ENCODE measurements at places on chromosomes 2 and 18.

DNA sequence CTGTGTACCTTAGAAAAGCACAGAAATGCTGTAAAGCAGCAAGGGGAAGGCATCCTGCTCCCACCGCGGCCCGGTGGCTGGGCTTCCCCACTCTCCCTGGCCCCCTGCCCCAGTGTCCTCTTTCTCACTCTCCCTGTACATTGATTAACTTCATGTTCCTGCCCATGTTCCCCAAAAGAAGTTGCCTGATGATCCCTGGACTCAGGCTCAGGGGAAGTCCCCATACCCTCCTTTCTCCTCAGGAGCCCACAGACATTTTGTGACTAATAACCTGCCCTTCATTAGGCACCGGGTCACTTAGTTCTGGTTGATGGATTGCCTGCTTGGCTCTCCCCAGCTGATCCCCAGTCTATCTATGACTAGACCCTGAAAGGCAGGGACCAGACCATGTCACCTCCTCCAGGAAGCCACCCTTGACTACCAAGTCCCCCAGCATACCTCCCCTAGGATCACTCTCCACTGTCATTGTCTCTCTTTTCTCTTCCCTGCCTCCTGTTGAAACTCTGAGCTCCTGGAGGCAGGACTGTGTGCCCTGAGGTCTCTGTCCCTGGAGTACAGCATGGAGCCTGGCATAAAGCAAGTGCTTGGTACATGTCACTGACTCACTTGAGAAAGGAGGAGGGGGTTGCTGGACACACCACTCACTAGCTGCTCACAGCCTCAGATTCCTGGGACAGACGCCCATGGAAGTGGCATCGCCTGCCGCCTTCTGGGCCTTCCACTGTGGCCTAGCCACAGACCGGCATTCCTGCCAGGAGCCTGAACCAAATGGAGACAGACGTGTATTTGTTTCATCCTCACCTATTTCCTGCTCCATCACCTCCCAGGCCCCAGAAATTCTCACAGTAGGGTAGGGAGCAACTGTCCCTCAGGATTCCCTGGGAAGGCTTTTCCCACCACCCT is 13.5 kb downstream of the MALL start:
- DNase-seq = no peak

DNA sequence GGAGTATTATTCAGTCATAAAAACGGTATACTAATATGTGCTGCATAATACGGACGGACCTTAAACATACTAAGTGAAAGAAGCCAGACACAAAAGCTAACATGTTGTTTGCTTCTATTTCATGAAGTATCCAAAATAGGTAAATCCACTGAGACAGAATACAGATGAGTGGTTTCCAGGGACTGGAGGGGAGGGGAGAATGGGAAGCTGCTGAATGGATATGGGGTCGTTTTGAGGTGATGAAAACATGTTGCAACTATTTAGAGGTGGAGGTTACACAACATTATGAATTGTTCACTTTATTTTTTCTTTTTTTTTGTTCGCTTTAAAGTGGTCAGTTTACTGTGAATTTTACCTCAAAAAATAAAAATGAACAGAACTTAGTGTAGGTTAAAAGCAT is 52.9 kb downstream of the RAB10 start:
- DNase-seq = no peak

GRCh38 chr2:86417961-86418360 is 23.2 kb upstream of the KDM3A start:
- no peak for DNase-seq

DNA sequence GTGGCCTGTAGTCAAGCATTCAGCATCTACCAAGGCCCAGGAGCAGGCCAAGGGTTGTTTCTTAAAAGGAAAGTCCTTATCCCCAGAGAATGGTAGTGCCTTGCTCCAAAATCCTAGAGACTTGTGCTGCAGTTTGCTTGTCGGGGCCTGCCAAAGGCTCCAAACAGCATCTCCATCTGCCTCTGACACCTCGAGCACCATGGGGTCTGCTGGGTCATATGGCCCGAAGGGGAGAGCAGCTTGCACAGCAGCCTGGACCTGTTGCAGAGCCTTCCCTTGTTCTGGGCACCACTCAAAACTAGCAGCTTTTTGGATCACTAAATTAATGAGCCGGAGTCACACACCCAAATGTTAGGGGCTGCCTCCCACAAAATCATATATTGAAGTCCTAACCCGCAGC is 35.7 kb downstream of the GNAL start:
- DNase-seq = no peak

DNA sequence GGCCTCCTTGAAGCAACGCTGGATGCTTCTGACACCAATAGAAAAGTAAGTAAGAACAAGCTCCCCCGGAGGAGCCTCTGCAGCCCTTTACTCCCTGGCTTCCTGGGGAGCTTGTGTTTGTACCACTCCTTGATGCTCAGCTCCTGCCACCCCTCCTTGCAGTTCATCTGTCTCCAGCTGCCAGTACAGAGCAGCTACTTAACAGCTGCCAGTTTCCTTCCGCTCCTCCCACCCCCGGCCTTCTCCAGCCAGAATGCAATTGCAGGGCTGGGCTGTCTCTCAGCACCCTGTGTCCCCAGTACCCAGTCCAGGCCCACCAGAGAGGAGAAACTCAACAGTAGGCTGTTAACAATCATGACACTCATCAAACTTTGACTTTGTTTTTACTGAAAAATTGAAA is 109.4 kb downstream of the AOX1 start:
- no peak for DNase-seq

DNA sequence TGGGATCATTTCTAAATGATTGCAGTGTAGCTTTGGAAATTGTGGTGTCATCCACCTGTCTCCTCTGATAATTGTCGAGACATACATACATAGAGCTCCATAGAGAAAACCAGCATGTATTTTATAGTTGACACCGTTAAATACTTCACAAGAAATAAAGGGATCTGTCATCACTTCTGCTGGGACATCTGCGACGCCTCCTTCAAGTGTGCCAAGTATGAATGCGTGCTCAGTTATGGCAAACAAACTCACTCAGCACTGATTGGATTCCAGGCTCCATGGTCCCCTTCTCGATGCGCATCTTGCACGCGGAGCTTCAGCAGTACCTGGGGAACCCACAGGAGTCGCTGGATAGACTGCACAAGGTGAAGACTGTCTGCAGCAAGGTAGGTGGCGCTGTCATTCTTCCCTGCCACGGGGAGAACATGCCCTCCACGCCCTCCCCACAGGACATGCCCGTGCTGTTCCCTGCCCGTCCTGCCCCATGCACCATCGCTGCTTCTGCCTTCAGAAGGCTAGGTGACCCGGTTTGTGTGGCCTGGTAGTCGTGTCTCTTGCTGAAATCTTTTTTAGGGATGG is 64.1 kb downstream of the TRAPPC12 start:
- DNase-seq = no peak

DNA sequence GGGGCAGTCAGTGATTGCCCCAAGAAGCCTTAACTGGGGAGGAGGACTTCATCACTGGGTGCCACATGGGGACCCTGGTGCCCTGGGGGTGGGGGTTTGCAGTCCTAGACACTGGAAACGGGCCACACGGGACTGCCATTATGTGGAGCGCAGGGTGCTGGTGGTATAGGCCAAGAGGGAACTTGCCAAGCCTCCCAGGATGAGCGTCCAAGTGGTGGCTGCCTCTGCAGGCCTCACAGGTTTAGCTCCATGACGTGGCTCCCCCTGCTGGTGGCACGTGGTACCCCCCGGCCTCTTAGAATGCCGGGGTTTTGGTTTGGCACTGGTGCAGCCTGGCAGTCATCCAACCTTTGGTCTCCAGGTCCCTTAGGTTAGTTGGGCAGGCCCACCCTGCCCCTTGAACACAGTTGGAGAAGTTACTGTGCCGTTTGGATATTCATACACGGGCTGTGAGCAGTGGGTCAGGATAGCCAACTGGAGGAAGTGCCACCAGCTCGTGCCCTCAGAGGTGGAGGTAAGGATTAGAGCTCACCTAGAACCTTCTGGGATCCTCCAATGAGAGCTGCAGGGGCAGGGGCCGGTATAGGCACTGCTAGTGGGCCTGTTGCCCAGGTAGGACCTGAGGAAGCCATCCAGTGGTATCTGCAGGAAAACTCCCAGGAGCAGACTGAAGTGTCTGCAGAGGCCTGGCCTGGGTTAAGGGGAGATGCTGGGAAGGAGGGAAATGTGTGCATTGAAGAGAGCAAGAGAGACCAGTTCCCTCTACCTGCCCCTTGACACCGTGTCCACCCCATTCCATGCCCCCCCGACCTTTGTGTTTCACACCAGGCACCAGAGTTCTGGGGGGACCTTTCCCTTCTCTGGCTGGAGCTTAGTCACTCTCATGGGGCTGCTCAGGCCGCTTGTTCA is 5.7 kb downstream of the PTMA start:
- peak; percentile 93 for DNase-seq

GRCh38 chr2:17199741-17200140 is 318.5 kb downstream of the RAD51AP2 start:
- DNase-seq = no peak

GRCh38 chr2:163132850-163133249 is 294.3 kb upstream of the KCNH7 start:
- peak; percentile 1 for DNase-seq

GRCh38 chr18:10089881-10090280 is 176.1 kb downstream of the VAPA start:
- no peak for DNase-seq

DNA sequence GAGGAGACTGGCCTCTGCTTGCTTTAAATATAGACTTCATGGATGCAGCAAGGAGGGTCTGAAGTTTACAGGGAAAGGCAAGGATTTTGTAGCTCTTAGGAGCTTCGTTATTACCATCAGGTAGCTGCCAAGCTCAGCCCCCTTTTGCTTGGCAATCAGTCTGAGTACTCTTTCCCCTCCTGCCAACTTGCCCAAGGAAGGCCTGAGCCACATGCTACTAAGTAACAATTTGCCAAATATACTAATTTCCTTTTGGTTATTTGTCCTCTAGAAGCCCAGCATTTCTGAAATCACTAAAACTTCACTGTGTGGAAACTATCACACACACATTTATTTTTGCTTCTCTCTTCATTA is 85.5 kb upstream of the ITPRID2 start:
- DNase-seq = no peak

GRCh38 chr18:9260388-9261380 is 73.9 kb upstream of the TWSG1 start:
- no peak for DNase-seq

DNA sequence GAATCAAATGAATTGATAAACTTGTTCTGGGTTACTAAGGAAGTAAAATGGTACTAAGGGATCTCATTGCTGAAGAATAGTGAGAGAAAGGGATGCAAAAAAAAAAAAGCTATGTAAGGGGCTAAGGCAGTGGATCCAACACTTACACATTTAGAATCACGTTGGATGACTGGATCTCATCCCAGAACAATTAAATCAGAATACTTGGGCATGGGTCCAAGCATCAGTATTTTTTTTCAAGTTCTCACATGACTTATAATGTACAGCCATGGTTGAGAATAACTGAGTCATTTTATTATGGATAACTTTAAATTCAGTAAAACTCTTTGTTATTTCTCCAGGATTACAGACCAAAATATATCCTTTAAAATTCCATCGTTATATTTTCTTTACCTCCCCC is 8.5 kb downstream of the DSC1 start:
- no peak for DNase-seq

GRCh38 chr18:55309249-55309648 is 278.7 kb downstream of the TCF4 start:
- no peak for DNase-seq

- DNase-seq = no peak
Measured at GRCh38 chr2:25822190-25823117, 55.8 kb downstream of the ASXL2 start.

- DNase-seq = no peak
Measured at GRCh38 chr2:96158554-96158940, 13.3 kb upstream of the DUSP2 start.

DNA sequence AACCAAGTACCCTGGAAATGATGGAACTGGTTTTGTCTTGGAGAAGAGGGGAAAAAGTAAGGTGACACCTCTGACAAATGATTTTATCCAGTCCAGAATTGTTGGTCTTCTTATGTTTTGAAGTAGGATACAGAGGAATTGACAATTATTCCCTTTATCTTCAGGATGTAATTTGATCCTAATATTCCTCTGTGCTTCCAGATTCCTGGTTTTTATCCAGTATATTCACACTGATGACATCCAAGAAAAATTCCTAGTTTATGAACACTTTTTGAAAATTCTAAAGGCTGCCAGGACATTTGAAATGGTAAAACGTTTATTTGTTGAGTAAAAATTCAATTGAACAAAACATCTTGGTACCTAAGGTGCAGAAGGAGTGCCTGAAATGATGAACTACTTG is 22.2 kb upstream of the ETAA1 start:
- DNase-seq = peak; percentile 15

DNA sequence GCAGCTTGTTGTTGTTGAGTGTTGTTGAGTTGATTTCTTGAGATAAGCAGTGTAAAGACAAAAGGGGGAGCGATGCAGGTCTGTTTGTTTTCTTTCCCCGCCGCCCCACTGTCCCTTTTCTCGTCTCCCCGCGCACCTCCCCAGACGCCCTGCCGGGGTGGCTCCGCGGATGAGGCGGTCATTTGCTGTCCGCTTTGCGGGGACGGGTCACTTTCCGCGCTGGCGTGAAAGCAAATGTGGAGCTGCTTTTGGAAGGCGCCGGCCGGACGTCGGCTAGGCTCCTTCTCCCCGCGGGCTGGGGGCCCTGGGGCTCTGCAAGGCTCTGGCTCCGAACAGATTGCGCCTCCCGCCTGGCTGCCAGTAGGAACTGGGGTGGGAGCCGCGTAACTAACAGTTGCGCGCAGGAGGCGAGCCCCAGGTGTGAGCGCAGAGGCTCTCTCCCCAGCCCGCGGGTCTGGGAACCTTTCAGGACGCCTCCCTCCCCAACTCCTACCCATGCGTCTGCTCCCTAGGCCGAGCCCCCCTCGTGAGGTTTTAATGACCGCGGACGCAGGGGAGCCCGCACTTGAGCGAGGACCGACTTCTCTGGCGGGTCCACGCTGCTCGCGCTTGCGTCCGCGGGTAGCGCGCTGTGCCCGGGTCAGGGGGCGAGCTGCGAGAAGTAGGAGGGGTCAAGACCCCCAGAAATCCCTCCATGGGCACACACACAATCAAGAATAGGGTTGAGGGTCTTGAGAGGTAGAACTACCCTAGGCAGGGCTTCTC is 146.6 kb downstream of the MEIS1 start:
- DNase-seq = no peak

DNA sequence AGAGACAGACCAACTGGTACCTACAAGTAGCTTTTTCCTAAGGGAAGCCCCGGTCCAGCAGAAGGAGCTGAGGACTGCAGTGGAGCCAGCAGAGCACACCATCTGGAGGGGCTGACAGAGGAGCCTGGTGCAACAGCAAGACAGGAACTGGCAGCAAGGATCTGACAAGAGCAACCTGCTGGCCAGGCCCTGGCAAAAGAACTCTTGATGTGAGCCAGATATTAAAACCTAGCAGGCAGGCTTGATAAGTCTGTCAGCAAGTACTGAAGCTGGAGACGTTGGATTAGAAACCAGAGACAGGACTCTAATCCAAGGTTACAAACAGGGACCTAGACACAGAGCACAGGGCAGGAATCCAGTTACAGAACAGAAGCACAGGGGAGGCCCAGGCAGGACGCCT is 260.7 kb upstream of the MGAT5 start:
- no peak for DNase-seq

DNA sequence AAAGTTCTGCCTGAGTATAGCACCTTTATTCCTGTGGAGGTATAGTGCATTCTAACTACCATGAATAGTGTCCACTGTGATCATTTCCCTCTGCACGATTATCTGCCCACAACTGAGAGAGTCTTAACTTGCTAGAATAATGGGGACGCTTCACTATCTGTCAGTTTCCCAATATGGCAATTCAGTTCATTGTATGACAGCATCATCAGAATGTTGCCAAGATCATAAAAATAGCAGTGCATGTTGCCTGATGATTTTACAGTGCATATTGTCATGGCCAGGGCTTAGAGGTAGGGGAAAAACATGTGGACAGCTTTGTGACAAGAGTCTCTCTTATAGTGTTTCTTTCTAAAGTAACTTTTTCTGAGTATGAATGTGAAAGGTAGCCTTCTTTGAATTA is 6.1 kb downstream of the RASGRP3 start:
- DNase-seq = no peak

Data from foreskin fibroblast (primary cell).